NCI-H1417 (cell line): ENCODE measurements at places on chromosomes 2 and 18.

DNA sequence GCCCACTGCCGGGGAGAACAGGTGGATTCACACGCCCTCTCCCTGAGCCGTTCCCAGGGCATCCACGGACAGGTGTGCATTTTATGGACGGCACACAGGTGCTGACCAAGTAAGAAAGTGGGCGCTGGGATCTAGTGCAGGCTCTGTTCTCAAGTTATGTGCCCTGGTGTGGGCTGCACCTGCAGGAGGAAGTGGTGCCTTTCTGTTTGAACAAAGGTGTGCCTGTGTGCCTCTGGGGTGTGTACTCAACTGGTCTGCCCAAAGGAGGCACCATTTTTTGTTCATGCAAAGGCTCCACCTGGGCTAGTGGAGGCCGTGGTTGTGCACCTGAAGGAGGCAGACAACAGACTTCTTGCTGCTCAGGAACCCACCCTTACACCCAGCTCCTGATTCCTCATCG is 88.2 kb upstream of the HK2 start:
- DNase-seq = no peak

DNA sequence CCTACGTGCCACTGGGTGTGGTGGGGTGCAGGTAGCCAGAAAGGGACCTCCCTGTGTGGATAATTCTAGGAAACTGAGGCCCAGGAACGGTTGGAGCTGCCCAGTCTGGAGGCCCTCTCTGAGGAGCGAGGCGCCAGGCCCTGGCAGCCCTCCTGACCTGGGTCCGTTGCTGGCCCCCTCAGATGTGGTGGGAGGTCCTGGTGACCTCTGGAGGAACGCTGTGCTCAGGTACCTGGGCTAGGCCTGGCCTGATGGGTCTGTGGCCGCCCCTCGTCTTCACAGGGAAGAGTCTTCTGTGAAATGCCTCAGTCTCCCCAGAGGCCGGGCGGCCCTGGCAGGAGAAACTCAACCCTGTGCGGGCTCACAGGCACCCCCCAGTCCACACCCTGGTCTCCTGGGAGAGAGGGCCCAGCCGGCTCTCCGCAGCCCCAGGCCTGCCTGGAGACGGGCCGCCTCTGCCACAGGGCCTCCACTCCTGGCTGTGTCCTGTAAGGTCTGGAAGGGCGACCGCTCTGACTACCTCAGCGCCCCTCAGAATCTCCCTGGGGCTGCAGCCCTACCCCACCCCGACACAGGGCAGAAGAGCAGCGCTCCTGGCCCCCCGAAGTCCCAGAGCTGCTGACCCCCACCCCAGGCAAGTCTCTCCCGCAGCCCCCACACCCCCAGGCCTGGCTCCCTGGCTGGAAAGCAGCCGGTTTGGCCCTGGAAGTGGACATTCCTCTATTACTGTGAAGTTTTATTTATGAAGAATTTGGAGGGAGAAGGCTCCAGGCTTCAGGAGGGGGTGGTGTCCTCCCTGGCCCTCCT is 3.7 kb downstream of the B3GNT7 start:
- DNase-seq = no peak

GRCh38 chr2:144524118-144525009 is 4.4 kb upstream of the ZEB2 start:
- DNase-seq = peak; percentile 39

DNA sequence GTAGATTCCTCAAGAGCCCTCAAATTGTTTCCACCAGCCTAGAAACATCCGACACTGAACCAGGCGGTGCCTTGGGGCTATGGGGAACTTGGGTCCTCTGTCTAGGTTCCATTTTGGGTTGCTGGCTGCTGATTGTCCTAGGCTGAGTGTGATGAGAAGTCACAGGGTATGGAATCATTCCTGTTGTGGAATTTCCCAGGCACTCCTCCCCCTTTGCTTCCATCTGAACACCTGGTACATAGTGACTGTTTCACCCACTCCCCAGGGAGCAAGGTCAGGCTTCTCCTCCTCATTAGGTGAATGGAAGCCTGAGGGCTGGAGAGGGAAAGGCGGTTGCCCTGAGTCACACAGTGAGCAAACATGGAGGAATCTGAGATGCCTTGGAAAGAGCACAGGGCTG is 4.5 kb downstream of the KIF3C start:
- DNase-seq = peak; percentile 30

- no peak for DNase-seq
These were observed 42.2 kb downstream of the CD302 start for GRCh38 chr2:159755788-159756187.

GRCh38 chr2:14420851-14421250 is 211.7 kb upstream of the LRATD1 start:
- DNase-seq = no peak

- no peak for DNase-seq
These were observed 33.0 kb downstream of the CRACDL start for GRCh38 chr2:98903064-98903355.

- DNase-seq = no peak
These were observed 164.1 kb upstream of the CCDC68 start for GRCh38 chr18:55123361-55123760.
